ENCODE measurements at places on chromosomes 11 and 22. TPM values are rescaled to one million over a fixed set of nuclear protein-coding genes. Genes with fewer than 3 reads are reported as not detected.
A peak's percentile ranks its signal among the peaks of the same experiment; 100 is the strongest.

- no peaks in the 10 kb centered on the region for H3K36me3 ChIP-seq
- peaks cover 21% of the 10 kb centered on the region for H3K4me1 ChIP-seq
- peak overlapping the region; percentile 74 for H3K27ac ChIP-seq
- H3K27me3 ChIP-seq = no peaks in the 10 kb centered on the region
- no peak for DNase-seq
These were observed 28.2 kb upstream of the DGKZ start for GRCh38 chr11:46319074-46319453.

GRCh38 chr22:27720860-27721259 lies 80.7 kb downstream of the MN1 start:
- H3K27ac ChIP-seq = no peak overlapping the region
- no peak for DNase-seq
- no peaks in the 10 kb centered on the region for H3K27me3 ChIP-seq
- H3K36me3 ChIP-seq = no peaks in the 10 kb centered on the region

GRCh38 chr11:118820412-118821357 lies 29.7 kb upstream of the DDX6 start:
- no peaks in the 10 kb centered on the region for H3K27me3 ChIP-seq
- H3K4me3 ChIP-seq = no peak overlapping the region
- no peaks in the 10 kb centered on the region for H3K36me3 ChIP-seq
- peak; percentile 45 for DNase-seq
- peaks cover 13% of the 10 kb centered on the region for H3K4me1 ChIP-seq
- no peak overlapping the region for H3K27ac ChIP-seq

DNA sequence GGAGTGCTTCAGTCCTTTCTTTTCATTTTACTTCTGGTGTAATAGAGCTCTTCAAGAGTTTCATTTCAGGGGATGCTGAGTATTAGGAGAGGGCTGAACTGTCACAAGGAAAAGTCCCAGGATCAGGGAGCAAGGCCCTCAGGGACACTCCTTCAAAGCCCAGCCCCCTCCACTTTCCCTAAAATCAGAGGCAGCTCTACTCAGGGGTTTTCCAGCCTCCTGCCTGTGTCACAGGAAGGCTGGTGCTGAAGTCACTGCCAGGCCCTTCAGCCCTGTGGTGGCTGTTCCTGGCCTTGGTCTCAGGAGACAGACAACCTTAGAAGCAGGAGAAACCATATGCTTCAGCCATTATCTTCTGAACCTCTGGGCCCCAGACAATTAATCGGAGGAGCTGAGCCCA lies 36.4 kb upstream of the KIRREL3 start:
- H3K27ac ChIP-seq = no peak overlapping the region
- DNase-seq = no peak
- no peaks in the 10 kb centered on the region for H3K36me3 ChIP-seq
- no peak overlapping the region for H3K4me3 ChIP-seq
- H3K27me3 ChIP-seq = no peaks in the 10 kb centered on the region

DNA sequence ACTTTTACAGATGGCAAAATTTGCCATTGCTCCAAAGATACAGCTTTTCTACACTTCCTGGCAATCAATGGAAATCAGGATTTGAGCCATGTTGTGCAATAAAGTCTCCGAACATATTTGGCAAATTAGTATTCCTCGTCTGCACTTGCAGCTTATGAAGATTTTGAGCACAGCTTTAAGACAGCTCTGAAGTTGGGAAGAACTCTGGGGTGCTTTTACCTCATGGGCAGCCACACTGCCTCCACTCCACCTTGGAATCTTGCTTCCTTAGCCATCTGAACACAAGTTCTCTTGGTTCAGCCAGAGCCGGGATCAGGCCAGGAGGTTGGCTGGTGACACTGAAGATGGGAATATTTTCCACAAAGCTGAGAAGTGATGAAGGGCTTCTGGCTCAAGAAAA lies 191.2 kb downstream of the CWF19L2 start:
- H3K4me3 ChIP-seq = no peak overlapping the region
- no peak overlapping the region for H3K27ac ChIP-seq
- H3K27me3 ChIP-seq = no peaks in the 10 kb centered on the region
- no peaks in the 10 kb centered on the region for H3K36me3 ChIP-seq
- no peaks in the 10 kb centered on the region for H3K4me1 ChIP-seq
- DNase-seq = no peak

- H3K4me1 ChIP-seq = peaks cover 19% of the 10 kb centered on the region
- no peak overlapping the region for H3K27ac ChIP-seq
- H3K36me3 ChIP-seq = peaks cover 45% of the 10 kb centered on the region
- H3K4me3 ChIP-seq = no peak overlapping the region
- no peak for DNase-seq
These were observed 12.1 kb downstream of the HPS4 start for GRCh38 chr22:26471522-26471921.

- no peak overlapping the region for H3K27ac ChIP-seq
- DNase-seq = no peak
- H3K36me3 ChIP-seq = no peaks in the 10 kb centered on the region
- H3K27me3 ChIP-seq = no peaks in the 10 kb centered on the region
- H3K4me1 ChIP-seq = no peaks in the 10 kb centered on the region
These were observed 490.4 kb downstream of the INSC start for GRCh38 chr11:15605094-15605493.

- H3K27ac ChIP-seq = peak overlapping the region; percentile 76
- peaks cover 16% of the 10 kb centered on the region for H3K27me3 ChIP-seq
- DNase-seq = peak; percentile 43
- peak overlapping the region; percentile 21 for H3K4me3 ChIP-seq
- peaks cover 25% of the 10 kb centered on the region for H3K36me3 ChIP-seq
These were observed 49.2 kb downstream of the KREMEN1 start for GRCh38 chr22:29122041-29122440.

GRCh38 chr11:38160433-38160832 lies 1562.4 kb upstream of the RAG2 start:
- H3K4me1 ChIP-seq = no peaks in the 10 kb centered on the region
- no peak overlapping the region for H3K4me3 ChIP-seq
- no peaks in the 10 kb centered on the region for H3K27me3 ChIP-seq

GRCh38 chr22:38267086-38267485 lies 5.7 kb downstream of the TMEM184B start:
- H3K4me1 ChIP-seq = peaks cover 48% of the 10 kb centered on the region
- peaks cover 1% of the 10 kb centered on the region for H3K36me3 ChIP-seq
- H3K4me3 ChIP-seq = no peak overlapping the region
- peak; percentile 79 for DNase-seq
- H3K27me3 ChIP-seq = no peaks in the 10 kb centered on the region

DNA sequence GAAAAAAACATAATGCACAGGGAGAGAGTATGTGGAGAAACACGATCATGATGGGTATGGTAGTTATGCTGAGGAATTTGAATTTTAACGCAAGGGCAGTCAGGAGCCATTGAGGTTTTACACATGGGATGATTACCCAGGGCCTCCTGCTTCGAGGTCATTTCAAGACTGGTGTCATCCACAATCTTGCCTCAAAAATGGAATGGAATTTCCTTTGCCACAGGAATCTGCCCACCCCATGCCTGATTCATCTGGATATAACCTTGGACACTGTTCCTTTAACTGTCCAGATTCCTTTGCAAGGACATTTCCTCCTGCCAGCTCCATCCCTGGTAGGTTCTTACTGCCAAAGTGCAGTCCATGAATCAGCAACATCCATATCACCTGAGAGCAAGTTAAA lies 655.9 kb upstream of the TENM4 start:
- H3K36me3 ChIP-seq = no peaks in the 10 kb centered on the region
- no peak for DNase-seq
- no peaks in the 10 kb centered on the region for H3K27me3 ChIP-seq
- H3K4me3 ChIP-seq = no peak overlapping the region
- H3K4me1 ChIP-seq = no peaks in the 10 kb centered on the region

Gene ADM2
- 4.7 TPM for total RNA-seq

Gene SNX32
- 2.4 TPM for total RNA-seq

Gene RAG1
- total RNA-seq = 0.32 TPM

Gene MAPK8IP1
- total RNA-seq = 0.73 TPM

Gene CD3E
- 526 TPM for total RNA-seq

Gene OR52A1
- total RNA-seq = not detected

Gene SCO2
- 11.6 TPM for total RNA-seq

Data from activated CD8-positive, alpha-beta memory T cell treated with anti-CD3 and anti-CD28 coated beads, Interleukin-2, amount 10 ng/mL, durations not matched to agents 7 days and 5 days (primary cell).